A549 (cell line): ENCODE measurements at places on chromosomes 1 and 21. TPM values are rescaled to one million over a fixed set of nuclear protein-coding genes. Genes with fewer than 3 reads are reported as not detected.

Gene GPR89A
- 15.2 to 16.7 TPM (median 16.5 TPM) in 3 replicates for polyA plus RNA-seq

Gene ABCA4
- polyA plus RNA-seq = 0.05 to 0.56 TPM (median 0.12 TPM) in 3 replicates

- no peak for DNase-seq
Measured at GRCh38 chr1:8031176-8031785, 5.2 kb upstream of the ERRFI1 start.

DNA sequence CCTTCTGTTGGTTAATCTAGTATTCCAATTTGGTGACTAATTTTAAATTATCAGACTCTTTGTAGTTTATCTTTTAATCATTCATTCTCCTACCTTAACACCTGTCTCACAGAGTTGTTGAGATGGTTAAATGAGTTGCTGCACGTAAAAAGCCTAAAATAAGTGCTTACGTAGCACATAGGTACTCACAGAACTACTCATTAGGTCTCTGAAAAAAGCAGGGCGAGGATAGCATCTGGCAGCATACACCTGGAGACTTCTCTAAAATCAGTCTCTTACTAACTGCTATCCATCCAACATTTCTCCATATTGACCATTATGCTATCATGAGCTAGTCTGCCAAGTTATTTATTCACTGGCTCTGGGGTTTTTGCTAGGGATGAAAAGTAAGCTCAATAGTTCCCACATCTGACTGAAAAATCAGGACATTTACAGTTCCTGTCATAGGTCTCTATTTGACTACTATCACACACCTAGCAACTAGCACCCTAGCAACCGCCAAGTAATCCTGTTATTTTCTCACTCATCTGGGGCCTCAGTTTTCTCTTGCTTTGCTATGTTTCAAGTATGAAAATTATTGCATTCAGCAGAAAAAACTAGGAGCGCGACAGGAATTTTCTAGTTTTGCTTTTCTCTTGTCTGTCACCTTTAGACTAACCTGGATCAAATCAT lies 11.2 kb downstream of the CSDE1 start:
- DNase-seq = no peak

DNA sequence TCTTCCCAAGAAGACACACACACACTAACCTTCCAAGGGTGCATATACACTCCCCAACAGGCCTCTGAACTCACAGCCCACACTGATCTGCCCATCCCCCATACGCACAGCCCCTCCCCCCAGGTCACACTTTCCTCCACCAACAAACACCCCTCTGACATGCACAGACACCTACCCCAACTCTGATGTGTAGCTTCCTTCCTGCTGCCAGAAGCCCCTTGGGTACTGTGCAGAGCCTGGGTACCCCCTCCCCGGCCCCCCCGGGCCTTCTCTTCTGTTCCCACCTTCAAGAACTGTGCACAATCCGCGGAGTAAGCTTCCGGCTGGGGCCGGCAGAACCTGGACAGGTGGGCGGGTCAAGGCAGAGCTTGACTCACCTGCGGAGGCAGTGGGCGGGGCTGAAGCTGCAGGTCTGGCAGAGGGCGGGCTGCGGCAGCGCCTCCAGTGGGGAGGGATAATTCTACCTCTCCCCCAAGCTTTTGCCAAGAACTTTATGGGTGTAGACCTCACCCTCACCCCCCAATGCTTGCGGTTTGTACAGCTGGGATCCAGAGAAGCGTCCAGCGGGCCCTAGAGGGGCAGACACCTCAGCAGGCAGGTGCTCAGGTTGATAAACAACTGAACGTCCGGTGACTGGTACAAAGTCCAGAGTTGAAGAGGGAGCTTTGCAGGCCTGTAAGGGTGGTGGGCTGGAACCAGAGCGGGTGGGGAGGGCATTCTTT lies at the start of gene C1orf210:
Gene C1orf210, minus strand, starts transcription at position 313 of the 722 bp plus-strand sequence. CDS start 2,311 bp downstream, outside the sequence.
- DNase-seq = no peak

DNA sequence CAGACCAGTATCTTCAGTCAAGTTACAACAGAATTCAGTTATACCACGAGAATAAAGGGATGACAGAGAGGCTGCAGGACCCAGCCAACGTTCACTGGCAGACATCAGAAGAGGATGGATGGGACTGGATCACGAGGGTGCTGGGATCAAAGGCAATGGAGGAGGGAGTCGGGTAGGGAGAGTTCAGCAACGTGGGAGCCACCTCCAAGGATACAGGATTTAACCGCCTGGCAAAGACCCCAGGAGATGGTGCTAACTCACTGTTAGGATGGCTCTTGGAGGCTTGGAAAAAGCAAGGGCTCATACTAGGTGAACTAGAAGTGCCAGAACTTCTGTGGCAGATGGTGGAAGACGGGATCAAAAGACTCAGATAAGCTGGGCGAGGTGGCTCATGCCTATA lies 99.1 kb upstream of the DISP3 start:
- no peak for DNase-seq

GRCh38 chr1:212485913-212486618 lies 53.3 kb downstream of the NENF start:
- peak; percentile 76 for DNase-seq
